ENCODE measurements at places on chromosomes 2 and 18.

- DNase-seq: no peak
Measured at GRCh38 chr2:26860211-26860850, 12.4 kb downstream of the DPYSL5 start.

GRCh38 chr2:222859786-222860612 is 837 bp upstream of the ACSL3 start:
- DNase-seq: no peak

GRCh38 chr2:10230499-10230898 is 72.2 kb upstream of the HPCAL1 start:
- no peak for DNase-seq

DNA sequence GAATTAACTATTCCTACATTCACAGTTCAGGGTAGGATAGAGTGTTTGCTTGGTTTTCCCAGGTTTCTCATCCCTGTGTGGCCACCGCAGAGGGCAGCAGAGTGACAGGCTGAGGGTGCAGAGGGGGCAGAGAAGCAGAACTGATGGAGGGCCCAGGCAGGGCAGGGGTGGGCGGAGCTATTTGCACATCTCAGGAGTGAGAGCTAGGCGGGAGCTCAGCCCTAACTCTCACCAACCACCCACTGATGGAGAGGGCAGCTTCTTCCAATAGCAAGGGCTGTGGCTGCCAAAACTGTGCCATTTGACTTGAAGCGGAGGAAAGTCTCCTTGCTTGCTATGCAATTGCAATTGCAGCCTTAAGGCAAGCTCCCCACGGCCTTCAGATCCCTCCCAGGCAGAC is 12.0 kb upstream of the DARS1 start:
- DNase-seq: peak; percentile 32

DNA sequence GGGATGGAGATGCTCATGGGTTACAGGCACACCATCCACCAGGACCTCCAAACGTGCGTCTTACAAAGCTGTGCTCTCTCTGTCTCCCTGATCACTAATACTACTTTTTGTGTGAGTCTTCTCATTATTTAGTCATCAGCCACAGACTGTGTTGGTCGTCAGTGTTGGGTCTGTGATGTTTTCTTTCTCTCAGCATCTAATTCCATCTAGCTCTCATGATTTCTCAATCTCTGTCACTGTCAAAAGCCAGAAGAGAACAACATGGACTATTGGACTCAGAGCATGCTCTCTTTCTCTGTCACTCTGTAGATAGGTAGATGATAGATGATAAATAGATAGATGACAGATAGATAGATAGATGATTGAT is 6.0 kb upstream of the ARL4C start:
- DNase-seq: no peak

All from GM12865 (cell line).